ENCODE measurements at places on chromosomes 3 and 15. TPM values are rescaled to one million over a fixed set of nuclear protein-coding genes. Genes with fewer than 3 reads are reported as not detected.
A peak's percentile ranks its signal among the peaks of the same experiment; 100 is the strongest.

DNA sequence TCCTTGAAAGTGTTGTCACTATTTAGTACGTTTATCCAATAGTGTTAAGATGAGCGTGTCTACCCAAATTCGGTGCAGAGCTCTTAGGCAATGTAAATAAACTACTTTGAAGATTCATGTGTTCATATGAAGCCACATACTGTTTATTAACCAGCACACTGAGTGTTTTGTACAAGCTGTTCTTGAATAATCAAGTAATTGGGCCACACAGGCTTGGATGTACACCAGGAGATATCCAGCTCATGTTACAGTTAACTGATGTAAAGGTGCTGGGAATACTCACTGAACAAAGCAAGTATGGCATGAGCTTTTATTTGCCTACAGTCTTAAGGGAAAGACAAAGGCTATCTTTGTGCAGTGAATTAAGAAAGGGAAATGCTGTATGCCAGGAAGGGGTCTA, 632 bp upstream of the DHX36 start:
- no peak for DNase-seq

- DNase-seq: peak; percentile 67
Observed at GRCh38 chr3:170584585-170585007, 1.3 kb downstream of the SLC7A14 start.

GRCh38 chr3:46349484-46350261, 4.2 kb upstream of the CCR2 start:
- peak; percentile 52 for DNase-seq

- DNase-seq: no peak
Observed at GRCh38 chr15:81302701-81303109, 21.2 kb downstream of the STARD5 start.

GRCh38 chr3:158107605-158108444, 1.6 kb upstream of the SHOX2 start:
- no peak for DNase-seq

GRCh38 chr3:112304611-112305010, 10.6 kb upstream of the SLC9C1 start:
- DNase-seq: no peak

GRCh38 chr15:92663250-92663951, 7.8 kb upstream of the FAM174B start:
- DNase-seq: no peak

DNA sequence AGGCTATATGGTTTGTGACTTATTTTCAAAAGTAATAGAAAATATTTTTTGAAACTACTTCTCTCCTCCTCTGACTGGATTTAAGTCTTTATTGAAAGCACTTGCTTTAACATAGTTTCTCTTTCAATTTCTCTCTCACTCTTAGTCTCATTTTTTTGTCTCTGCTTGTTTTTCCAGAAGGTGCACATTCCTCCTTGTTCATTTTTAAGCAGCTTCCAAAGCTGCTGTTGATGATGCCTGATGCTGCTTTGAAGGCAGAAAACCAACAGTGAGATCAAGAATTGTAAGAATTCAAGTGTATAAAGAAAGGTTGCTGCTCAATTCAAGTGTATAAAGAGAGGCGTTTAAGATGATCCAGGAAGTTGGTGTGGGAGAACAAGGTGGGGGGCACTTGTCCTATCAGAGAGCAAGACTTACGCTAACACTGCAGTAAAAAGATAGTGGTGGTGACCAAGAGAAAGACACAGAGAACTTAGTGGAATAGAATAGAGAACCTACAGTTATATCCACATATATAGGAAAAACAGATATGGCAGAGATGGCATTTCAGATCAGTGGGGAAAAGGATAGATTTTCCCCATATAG, 12.1 kb downstream of the NR2C2 start:
- DNase-seq: no peak

DNA sequence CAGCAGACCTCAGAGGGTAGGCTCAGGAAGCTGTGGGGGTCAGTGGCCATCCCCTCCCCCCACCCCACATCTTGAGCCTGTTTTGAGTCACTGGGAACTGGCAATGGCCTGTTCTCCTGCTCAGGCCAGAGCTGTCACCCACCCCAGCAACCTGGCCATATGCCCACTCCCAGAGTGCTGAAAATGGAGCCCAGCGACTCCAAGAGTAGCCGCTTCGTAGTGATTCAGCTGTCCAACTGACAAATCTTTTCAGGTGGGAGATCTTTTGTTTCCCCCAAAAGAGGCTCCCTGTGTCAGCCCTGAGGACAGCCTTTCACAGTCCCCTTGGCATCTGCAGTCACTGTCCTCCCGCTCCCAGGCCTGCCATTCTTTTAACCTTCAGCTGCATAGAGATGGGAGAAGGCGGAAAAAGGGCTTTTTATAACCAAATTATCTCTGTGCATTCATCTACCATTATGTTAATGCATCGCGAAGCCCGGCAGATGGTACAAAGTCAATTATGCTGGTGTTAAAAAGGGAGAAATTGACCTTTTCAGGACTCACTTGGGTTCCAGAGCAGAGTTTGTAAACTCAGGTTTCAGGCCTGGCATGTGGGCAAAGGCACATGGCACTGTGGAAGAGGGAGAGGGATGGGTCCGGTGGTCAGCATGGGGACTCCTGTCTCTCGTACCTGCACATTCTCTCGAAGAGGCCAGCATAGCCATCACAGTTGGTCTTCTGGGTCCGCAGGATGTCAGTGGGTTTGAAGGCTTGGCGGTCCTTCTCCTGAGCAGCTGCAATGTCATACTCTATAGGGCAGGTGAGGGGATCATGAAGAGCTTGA, 32.1 kb downstream of the KY start:
- no peak for DNase-seq

DNA sequence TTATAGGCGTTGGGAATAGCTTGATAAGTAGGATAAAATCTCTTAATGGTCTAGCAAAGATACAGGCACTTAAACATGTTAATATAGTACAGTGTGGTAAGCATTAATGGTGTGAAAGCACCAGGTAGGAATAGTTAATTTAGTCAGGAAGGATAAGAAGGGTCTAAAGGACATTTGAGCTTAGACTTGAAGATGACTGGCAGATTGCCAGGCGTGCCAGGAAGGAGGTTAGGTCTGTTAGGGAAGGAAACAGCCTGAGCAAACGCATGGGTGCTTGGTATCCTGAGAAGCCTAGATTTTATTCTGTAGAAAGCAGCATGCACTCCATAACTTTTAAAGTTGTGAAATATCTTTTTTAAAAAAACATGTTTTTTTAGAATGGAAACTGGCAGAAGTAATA, 17.7 kb downstream of the SEC62 start:
- no peak for DNase-seq

GRCh38 chr3:75180235-75180944, 483.7 kb upstream of the FRG2C start:
- no peak for DNase-seq

GRCh38 chr15:67850994-67851571, 11.2 kb upstream of the RNU6-1 start:
- no peak for DNase-seq

DNA sequence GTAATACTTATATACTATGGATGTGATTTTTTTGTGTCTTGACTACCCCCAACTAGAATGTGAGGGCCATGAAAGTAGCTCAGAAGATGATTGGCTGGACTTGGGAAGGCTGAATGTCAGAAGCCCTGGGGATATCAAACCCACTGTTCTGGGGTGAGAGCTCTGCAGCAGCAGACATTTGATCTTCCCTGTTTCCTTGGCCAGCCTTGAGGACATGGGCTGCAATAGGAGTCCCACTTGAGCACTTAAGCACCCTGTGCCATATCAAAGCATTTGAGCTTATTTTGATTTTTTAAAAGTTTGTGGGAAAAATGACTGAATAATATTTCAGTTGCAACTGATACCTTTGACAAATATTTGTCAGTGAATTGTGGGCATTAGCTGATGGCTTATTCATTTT, 21.7 kb downstream of the GTF2E1 start:
- DNase-seq: no peak

GRCh38 chr3:119308355-119308754, 14.2 kb downstream of the ARHGAP31 start:
- DNase-seq: no peak

DNA sequence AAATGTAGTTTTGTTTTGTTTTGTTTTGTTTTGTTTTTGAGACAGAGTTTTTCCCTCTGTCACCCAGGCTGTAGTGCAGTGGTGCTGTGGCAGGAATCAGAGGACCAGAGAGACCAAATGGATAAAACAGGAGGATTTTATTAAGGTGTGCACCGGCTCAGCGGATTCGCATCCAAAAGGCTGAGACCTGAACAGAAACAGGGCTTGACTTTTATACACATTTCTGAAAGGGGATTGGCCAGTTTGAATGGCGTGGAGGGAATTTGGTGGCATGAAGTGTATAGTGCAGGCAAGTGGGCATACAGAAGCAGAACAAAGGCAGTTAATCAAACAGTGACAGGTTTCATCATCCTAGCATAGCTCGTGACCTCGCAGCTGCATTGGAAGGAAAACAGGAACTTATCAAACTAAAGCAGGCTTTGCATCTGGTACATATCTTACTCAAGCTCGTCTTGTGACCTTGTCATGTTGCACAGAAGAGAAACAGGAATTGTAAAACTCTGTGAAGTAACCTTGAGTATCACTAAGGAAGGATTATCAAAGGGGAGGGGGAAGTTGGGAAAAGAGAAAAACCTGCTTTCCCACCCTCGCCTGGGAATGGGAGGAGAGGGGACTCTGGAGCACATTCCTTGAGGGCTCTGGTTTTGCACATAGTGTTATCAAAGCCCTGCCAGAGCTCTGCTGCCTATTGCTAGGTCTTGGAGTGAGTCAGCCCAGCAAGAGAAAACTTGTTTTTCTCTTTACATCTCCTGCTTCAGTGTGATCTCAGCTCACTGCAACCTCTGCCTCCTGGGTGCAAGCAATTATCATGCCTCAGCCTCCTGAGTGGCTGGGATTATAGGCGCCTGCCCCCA, 38.5 kb downstream of the C3orf62 start:
- no peak for DNase-seq

- no peak for DNase-seq
Observed at GRCh38 chr3:61646851-61647525, 85.6 kb downstream of the PTPRG start.

DNA sequence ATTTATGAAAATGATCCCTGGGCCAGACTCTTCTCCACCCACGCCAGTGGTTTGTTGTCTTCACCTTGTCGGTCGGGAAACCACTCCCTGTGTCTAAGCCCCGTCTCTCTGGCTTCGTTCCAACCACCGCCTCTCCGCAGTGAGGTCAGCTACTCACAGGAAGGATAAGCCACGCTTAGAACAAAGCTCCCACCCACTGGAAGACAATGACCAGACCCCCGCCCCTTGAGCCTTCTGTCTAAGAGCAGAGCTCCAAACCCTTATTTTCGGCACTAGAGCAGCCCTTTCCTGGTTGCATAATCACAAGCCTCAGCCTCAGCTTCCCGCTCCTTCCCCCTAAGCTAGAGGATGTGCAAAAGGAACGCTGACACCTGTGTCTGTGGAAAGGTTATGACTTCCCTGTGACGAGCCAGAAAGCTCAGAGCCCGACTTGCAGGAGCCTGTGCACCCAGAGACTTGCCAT, 114.9 kb upstream of the MEF2A start:
- peak; percentile 53 for DNase-seq

DNA sequence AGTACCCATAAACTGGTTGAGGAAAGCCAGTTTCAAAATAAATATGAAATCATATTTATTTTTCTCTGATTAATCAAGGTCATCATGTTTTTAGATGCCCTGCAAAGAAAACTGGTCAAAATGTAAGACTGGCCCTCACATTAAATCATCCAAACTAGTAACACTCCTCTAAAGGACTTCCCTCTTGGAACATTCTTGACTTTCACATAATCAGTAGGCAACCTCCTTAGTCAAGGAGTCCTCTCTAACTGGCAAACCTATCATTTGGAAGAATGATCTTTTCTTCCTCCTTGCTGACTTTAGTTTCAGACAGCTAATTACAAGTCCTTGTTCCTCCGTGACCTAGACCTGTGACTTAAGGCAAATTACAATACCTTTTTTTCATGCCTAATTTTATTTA, 82.5 kb upstream of the DCBLD2 start:
- DNase-seq: no peak

GRCh38 chr15:31338879-31339557, 12.4 kb downstream of the KLF13 start:
- DNase-seq: no peak

CHRM5 gene
- not detected for total RNA-seq

STX19 gene
- not detected for total RNA-seq

UROC1 gene
- not detected for total RNA-seq

FOXL2NB gene
- not detected for total RNA-seq

FILIP1L gene
- 0.44 TPM for total RNA-seq

AADAC gene
- not detected for total RNA-seq

WNT5A gene
- total RNA-seq: not detected

MUC20 gene
- 1.2 TPM for total RNA-seq

JMJD7 gene
- 23.9 TPM for total RNA-seq

NMB gene
- total RNA-seq: 2.8 TPM

CKMT1B gene
- total RNA-seq: not detected

MB21D2 gene
- total RNA-seq: 7.7 TPM
